ENCODE measurements at places on chromosomes 7 and 10.

DNA sequence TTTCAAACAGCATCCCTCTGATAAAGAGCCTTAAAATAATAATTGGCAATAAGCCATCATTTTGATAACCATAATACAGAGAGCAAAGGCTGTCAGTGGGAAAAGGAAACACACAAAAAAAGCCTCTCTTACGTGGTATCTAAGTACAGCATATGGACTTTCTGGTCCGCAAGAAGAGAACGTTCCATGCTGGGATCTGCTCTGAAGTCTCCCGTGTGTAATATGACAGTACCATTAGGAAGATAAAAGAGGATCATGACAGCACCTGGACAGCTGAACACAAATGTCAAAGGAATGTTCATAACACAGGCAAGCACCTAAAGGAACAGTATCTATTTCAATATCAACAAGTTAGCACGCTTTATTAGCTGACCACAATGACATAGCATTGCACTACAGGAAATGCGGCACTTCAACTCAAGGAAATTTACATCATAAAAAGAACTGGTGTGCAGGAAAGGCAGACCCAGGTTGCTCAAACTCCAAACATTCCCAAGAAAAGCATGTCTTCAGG, 9.9 kb downstream of the DCLRE1A start:
- DNase-seq = no peak

GRCh38 chr10:7971949-7972348, 82.5 kb upstream of the GATA3 start:
- no peak for DNase-seq

- DNase-seq = no peak
These were observed 59.9 kb upstream of the TM9SF3 start for GRCh38 chr10:96646751-96647166.

DNA sequence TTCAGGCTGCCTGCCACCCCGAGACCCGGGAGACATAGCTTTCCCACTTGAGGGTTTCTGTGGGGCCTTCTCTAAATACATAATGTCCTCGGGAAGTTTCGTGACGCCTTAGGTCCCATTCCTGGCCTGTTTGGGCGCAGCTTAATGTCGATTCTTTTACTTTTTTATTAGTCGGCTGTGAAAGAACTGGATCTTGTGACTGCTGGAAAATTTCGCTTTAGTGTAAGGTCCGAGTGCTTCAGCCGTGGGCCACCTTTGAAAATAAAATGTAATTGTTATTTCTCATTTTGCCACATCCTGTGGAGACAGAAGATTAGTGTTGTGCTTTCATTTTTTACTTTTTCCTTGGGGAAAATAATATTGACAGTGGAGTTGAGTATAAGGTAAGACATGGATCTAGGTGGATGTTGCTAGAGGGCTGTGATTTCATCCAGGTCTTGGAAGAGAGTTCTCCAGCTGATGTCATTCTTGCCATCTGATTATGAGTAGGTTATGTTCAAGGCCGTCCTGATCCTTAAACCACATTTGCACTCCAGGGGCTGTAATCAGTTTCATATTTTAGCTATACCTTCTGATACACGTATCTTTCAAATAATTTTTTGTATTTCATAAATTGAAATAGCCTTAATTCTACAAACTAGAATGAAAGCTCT, 830 bp downstream of the RAB18 start:
- DNase-seq = no peak

DNA sequence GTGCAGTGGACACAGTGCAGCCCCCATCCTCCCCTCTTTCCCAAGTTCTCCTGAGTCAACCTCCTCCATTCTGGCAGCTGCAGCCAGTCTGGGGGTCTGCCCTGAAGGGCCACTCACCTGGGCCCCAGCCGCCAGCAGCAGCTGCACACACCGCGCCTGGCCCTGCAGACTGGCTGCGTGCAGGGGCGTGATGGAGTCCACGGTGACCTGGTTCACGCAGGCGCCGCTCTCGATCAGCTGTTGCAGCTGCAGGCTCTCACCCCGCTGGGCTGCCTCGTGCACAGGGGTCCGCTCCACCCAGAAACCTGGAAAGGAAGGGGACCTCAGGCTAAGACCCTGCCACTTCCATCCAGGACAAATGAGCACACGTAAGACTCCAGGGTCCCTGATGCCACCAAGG, 13.6 kb downstream of the ASB13 start:
- peak; percentile 78 for DNase-seq

- no peak for DNase-seq
These were observed 2.4 kb upstream of the VAX1 start for GRCh38 chr10:117140525-117140902.

GRCh38 chr10:112246-112645, 23.0 kb upstream of the ZMYND11 start:
- DNase-seq = no peak

DNA sequence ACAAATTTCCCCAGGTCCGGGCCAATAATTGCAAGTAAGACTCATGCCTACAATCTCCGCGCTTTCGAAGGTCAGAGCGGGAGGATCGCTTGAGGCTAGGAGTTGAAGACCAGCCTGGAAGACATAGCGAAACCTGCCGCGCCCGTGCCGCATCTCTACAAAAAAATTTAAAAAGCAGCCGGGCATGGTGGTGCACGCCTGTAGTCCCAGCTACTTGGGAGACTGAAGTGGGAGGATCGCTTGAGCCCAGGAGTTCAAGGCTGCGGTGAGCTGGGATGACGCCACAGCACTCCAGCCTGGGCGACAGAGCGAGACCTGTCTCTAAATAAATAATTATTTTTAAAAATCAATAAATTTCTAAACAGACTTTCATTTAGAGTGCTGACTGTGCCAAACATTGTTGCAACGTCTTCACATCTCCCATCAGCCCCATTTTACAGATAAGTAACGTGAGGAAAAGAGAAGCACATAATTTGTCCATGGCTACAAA, 494 bp upstream of the CFAP43 start:
- DNase-seq = peak; percentile 69

DNA sequence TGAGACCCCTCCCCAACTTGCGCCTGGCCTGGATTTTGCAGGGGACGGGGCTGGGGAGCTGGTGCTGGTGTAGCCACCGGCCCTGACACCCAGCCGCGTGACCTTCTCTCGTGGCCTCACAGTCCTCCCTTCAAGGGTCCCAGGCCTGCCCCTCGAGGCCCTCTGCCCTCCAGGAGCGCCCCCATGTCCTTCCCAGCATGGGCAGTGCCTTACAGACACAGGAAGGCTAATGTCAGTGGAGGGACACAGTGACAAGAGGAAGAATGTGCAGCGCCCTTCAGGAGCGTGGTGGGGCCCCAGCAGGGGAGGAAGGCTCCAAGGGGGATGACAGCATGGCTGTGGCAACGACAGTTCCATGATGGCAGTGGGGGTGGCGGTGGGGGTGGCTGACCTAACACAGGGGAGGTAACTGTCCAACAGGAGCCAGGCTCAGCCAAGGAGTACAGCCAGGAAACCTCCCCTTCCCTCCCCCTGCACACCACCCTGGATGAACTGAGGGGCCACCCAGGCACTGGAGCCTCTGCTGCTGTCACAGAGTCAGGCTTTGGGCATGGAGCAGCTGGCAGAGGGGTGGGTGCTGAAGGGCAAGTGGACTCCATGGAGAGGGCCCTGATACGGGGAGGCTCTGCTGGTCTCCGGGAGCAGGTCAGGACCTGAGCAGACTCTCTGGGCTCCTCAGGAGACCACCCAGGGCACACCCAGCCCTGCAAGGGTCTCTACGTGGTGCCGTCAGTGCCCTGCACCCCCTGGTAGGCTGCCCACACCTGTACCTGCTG, 76.0 kb upstream of the RET start:
- peak; percentile 77 for DNase-seq

DNA sequence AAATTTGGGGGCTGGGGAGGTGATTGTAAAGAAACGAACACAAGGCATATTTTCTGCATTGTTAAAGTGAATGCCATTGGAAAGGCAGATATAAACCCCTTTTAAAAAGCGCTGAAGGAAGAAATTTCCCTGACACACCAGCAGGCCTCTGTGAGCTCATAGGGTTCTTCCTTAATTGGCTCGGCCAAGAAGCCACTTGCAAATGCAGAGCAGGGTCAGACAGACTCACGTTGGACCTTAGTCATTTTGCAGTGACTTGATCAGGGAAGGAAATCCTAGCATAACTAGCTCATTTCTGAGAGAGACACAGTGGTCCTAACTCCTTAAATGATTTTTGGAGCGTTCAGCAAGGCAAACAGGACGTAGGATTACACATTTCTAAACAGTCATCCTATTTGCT, 1461.4 kb downstream of the GATA3 start:
- DNase-seq = no peak

- no peak for DNase-seq
These were observed 318.2 kb upstream of the CELF2 start for GRCh38 chr10:10699427-10699826.

GRCh38 chr7:131652934-131653333, 96.5 kb upstream of the PODXL start:
- DNase-seq = no peak

- DNase-seq = no peak
These were observed 474.4 kb upstream of the GALNT17 start for GRCh38 chr7:70657571-70657970.
